ENCODE measurements at places on chromosomes 11 and 22.

DNA sequence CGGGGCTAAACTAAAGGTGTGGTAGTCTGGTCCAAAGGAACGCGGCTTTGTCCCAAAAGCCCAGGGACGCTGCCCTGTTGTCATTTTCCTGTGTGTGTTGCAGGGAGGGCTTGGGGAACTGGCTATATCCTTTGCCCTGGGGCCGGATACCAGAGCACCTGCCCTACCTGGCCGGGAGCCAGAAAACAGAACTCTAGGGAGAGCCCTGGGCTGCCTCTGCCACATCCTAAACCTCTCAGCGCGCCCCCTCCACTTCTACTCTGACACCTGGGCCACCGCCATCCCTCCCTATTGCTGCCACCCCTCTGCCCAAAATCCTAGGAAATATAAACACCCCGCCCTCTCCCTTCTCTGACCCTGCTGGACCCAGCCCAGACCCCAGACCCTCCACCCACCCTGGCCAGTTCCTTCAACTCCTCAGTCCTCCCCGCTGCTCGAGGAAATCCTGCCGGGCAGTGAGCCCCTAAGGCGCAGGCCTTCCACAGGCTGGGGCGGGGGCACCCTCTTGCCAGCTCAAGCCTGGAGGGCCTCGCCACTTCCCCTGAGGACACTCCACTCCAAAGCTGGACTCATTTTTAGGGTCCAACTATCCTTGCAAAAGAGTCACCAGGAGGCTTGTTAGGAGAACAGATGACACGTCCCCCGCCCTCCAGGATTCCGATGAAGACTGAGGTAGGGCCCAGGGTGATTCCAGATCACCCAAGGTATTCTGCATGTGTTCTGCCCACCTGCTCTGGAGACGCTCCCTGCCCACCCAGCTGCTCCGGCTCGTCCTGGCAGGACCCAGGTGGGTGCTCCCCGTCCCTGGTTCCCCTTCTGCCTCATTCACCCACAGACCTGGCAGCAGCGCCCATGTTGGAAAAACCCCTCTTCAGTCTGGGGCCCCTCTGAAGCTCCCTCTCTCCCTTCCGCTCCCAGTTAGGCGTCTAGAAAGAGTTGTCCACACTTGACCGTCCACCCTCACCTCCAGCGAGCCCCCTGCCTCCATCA lies 12.2 kb downstream of the KCTD17 start:
- no peak for DNase-seq

GRCh38 chr11:124874571-124875255 lies 9.5 kb downstream of the ROBO3 start:
- DNase-seq = no peak

DNA sequence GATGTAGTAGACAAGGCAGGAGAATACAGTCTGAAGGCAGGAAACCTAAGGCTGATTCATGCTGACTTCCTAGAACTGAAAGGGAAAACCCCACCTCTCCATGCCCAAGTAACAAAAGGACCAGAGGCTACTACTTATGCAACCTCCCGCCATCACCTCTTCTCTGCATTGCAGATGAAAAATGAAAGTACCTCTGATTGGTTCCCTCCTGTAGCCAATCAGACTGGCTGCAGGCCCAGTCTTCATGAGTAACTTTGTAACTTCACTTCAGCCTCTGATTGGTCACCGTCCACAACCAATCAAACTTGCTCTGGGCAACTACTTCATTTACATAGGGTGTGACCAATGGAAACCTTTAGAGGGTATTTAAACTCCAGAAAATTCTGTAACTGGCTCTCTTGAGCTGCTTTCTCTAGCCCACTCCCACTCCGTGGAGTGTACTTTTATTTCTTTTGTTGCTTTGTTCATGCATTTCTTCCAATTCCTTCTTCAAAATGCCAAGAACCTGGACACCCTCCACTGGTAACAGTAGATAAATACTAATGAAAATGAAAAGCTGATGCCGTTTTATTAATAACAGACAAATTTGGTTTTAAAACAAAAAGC lies 5.2 kb upstream of the MAP6 start:
- DNase-seq = no peak

DNA sequence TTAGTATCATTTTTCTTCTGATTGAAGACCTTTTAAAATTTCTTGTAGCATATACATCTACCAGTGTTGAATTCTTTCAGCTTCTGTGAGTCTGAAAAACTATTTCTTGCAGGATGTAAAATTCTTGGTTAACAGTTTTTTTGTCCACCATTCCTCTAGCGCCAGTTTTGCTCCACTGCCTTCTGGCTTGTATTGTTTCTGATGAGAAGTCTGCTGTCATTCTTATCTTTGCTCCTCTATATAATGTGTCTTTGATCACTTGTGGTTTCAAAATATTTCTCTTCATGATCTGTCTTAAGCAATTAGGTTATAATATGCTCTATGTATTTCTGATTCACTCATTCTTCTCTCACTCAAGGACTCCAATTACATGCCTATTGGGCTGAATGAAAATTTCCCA lies 152.3 kb downstream of the INSC start:
- DNase-seq = no peak

GRCh38 chr11:75639762-75640181 lies 29.1 kb downstream of the MAP6 start:
- DNase-seq = no peak

DNA sequence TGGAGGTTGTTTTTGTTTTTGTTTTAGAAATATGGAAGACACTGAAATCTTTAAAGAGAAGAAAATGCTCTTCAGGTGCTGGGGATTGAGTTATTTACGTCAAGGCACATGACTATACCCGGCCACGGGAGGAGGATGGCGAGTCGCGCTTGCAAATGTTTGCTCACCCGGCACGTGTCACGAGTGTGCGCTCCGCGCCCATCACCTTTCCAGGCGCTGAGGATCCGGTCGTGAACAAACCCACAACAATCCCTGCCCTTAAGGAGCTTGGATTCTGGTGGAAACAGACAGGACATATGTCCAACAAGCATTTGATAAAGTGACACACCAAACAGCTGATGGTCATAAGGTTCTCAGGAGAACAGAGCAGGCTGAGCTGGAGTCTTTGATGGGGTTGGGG lies 715.5 kb downstream of the BRD1 start:
- no peak for DNase-seq

DNA sequence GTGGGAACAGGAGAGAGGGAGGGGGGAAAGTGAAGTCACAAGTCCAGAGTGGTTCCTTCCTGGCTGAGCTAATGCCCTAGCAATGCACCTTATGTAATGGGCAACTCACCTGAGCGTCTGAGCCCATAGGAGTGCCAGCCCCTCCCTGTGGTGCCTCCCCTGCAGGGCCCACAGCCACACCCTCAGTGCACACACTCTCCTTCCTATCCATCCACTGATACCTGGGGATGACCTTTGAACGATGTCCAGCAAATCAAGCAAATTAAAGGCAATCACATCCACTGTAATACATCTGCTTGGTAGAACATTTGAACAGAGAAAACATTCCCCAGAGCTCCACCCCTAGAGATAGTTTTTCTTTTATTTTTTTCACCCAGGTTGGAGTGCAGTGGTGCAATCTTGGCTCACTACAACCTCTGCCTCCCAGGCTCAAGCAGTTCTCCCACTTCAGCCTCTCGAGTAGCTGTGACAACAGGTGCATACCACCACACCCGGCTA lies 19.6 kb upstream of the MICAL2 start:
- no peak for DNase-seq

DNA sequence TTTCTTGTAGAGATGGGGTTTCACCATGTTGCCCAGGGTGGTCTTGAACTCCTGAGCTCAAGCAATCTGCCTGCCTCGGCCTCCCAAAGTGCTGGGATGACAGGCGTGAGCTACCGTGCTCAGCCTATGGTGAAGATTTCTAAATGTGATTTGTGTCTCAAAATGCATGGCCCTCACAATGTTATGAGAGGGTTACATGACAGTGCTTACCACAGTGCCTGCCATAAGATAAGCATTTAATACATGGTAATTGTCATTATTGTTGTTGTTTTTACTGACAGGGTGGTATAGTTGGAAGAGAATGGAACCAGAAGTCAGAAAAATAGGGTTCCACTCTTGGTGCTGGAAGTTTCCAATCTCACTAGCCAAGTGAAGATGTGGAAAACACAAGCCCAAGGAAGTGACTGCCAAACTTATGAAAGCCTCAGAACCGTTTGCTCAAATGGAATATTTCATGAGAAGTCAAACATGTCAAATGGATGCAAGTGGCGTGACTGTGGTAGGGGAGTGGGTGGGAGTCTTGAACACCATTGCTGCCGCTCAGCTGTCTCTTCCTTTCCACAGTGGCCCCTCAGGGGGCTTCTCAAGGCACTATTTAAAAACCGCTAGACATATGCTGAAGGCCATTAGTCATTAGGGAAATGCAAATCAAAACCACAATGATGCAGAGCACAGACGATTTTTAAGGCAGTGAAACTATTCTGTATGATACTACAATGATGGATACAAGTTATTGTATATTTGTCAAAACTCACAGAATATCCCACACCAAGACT lies 29.1 kb upstream of the LMO2 start:
- peak; percentile 64 for DNase-seq

- DNase-seq = no peak
Measured at GRCh38 chr22:43114958-43115357, 4.4 kb downstream of the BIK start.

DNA sequence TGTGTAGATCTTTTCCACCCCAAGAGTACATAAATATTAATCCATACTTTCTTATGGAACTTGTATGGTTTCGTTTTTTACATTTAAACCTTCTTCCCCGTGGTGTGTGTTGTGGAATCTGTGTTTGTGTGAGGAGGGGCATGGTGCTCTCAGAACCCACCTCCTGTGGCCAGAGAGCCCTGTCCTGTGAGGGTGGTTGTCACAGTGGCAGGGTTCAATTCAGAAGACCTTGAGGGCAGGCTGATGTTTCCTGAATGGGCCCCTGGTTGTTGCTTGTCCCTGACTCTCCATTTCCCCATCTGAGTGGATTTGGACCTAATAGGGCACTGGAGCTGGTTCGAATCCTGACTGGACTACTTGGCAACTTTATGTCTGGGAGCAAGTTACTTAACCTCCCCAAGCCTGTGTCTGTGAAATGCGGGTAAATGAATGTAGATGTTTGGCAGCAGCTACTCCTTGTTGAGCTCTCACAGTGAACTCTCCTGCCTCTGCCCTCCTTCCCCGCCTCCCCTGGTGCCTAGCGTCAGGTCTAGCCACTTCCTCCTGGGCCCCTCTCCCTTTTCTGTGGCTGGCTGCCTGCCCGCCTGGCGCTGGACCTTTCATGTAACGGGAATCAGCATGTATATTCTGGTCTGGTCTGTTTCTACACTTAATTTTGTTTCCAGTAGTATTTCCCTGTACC lies 7.3 kb downstream of the NEAT1 start:
- DNase-seq = no peak

DNA sequence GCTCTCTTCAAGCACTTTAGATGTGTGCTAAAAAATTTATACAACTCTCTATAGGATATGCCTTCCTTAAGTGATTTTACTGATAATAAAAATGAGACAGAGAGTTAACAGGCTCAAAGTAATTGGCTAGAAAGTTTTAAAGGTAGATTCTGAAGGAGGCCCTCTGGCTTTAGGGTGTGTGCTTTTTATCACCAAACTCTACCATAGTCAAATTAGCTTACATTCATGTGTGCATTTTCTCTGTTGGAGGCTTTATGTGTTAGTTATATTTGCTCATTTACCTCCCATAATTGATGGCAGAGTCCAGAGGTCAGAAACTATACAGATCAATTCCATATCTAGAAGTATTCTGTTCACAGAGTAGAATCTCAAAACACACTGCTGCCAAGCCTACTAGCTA lies 317.5 kb downstream of the JRKL start:
- no peak for DNase-seq

- no peak for DNase-seq
Measured at GRCh38 chr22:32083000-32083399, 39.9 kb downstream of the SLC5A1 start.

DNA sequence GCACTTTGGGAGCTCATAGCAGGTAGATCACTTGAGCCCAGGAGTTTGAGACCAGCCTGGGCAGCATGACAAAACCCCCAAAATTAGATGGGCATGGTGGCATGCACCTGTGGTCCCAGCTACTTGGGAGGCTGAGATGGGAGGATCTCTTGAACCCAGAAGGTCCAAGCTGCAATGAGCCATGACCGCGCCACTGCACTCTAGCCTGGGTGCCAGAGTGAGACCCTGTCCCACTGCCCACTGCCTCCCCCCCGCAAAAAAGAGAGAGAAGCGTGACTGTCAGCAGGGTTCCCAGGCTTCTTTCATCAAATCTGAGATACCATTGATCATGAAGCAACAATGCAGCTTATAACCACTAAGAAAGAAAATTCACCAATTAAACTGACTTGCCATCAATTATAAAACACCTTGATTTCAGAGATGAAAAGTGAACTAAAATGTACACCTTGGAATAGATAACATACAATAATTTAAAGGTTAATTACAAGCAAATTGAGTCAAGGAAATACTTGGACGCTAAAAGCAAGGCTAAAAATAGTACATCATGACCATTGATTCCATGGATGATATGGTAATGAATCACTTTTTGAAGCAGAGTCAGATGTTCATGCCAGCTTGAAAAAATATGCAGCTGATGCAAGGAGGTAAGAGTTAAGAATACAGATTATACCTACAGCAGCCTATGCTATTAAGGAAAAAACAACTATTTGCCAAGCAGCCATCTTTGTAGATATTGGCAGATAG lies 90.8 kb upstream of the ALKBH3 start:
- no peak for DNase-seq

DNA sequence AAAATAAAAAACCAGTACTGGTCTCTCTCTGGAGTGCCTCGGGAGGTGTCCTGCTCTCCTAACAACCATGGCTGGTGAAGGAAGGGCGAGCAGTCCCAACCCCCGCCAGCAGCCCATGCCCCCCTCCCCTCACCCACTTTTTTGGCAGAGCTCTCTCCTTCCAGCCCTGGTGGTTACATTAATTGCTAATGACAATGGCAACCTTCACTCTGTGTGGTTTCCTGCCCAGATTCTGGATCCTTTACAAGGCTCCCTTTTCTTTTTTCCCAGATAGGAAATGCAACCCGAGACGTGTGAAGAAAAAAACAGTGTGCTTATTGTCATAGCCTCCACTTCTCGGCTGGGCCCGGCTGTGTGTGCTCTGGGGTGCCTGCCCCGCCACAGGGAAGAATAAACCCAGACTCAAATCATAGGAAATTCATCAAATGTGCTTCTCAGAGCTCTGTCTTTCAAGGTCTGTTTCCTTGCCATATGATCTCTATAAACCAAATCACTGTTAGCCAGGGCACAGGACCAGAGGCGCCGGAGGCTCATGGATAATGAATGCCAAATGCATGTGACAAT lies 513.0 kb downstream of the SOX6 start:
- DNase-seq = no peak

GRCh38 chr11:120331301-120331996 lies 4.8 kb upstream of the ARHGEF12 start:
- DNase-seq = no peak

DNA sequence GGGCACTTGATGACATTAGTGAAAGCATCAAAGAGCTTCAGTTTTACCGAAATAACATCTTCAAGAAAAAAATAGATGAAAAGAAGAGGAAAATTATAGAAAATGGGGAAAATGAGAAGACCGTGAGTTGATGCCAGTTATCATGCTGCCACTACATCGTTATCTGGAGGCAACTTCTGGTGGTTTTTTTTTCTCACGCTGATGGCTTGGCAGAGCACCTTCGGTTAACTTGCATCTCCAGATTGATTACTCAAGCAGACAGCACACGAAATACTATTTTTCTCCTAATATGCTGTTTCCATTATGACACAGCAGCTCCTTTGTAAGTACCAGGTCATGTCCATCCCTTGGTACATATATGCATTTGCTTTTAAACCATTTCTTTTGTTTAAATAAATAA lies 10.6 kb downstream of the REXO2 start:
- DNase-seq = no peak

- DNase-seq = no peak
Measured at GRCh38 chr11:61021661-61022212, 50.3 kb downstream of the CD6 start.

Measured in GM10248 (cell line).